ENCODE measurements at places on chromosomes 13 and 19.

- no peak for DNase-seq
These were observed 6.8 kb upstream of the KANK2 start for GRCh38 chr19:11204076-11204602.

DNA sequence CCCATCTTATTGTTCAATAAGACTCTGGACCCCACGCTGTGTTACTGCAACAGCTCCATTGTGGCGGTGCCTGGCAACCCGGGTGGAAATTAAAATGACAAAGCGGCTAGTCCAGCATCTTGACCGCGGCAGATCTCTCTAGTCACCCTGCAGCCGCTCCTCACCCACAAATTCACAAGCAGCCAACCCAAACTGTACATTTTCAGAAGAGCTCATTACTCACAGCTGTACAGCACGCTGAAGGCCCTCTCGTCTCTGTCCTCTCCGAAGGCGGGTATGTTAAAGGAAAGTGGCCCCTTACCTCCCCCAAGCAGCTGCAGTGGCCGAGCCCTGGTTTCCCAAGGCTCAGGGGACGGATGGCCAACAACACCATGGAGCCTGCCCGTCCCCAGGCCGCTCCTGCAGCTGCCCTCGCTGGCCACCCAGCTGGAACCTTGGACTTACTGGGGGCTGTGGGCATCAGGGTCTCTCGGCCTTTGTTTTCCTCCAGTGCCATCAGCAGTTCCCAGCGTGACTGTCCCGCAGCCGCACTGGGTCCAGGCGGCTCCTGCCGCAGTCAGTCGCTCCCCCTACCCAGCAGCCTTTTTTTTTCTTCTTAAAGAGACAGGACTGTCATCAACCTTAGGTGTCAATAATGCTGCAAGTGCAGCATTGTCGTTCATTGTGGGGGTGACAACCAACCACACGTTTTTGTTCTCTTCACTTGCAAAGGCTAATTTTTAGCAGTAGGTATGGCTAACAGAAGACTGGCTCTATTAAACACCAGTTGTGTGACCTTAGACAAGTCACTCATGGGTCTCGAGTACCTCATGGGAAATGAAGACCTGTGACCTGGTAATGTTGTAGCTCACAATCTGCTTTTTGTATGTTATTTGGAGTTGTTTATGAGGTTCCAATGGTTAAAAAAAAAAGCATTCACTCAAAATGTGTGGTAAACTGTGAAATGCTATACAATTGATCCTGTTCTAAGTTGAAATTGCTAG, at the start of gene SACS:
Gene SACS (minus strand): TSS at position 532 of the 983 bp plus-strand sequence. CDS start 22,463 bp downstream, outside the sequence.
- DNase-seq: no peak

DNA sequence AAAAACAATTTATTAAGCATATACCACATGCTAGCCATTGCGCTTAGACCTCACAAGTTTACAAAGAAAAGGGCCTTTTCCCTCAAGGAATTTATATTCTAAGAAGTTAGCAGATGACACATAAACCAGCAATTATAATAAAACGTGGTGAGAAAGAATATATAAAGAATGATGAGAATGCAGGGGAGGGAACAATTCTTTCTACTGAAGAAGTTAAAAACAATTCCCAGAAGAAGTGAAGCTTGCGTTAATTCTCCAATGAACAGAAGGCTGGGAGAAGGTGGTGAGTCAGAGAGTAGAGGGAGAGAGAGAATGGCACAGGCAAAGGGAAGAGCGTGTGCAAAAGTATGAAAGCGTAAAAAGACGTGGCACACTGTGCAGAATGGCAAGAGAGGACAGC, 69.5 kb upstream of the ZDHHC20 start:
- DNase-seq: no peak

GRCh38 chr19:11410682-11411081, 8.4 kb downstream of the RGL3 start:
- DNase-seq: no peak

- DNase-seq: no peak
These were observed 1357.8 kb upstream of the ATXN8OS start for GRCh38 chr13:68749796-68750195.

GRCh38 chr13:26693749-26694463, 66.7 kb downstream of the GPR12 start:
- no peak for DNase-seq

DNA sequence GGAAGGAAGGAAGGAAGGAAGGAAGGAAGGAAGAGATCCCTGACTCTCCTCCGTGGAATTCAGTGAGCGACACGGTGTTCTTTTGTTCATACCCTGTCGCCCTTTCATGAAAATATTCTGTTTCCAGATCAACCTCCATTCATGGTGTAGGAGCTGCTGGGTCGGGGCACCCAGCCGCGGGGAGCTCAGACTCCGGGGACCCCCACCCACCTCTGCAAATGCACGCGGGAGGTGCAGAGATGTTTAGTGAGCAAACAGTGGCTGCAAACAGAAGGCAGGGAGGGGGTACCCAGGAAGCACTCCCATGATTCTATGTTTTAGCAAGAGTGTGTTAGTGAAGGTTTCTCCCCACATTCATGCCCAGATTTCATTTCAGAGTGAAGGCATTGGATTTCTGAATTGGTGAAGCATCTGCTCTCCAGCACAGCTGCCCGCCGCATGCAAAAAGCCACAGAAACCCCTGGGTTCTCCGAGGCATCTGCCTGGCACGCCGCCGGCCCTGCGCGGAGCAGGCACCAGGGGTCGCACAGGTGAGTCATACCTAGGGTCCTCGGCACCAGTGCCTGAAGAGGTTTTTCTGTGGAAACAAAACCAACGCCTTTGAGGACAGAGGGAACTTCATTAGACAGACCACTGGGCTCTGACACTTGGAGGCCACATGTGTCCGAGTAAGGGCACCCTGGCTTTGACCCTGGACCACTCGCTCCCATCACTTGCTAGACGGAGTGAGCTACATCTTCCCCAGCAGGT, 80.6 kb downstream of the ZNF557 start:
- no peak for DNase-seq

GRCh38 chr19:33532859-33533460, 11.4 kb upstream of the PEPD start:
- no peak for DNase-seq

DNA sequence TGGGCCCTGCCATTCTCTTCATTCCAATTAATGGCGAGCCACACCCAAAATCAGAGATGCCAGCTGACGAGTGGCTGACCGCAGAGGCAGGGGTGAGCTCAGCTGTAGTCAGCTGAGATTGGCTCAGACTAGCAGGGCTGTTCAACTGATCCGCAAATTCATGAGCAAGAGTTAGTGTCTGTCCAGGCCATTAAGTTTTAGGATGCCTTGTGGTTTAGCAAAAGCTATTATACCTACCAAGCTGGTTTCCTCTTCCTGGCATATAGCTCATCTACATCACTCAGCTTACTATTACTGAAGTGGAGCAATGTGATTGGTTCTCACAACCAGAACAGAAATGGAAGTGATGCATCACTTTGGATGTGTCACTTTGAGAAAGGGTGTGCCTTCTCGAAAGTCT, 148.7 kb downstream of the NALCN start:
- DNase-seq: no peak

- DNase-seq: no peak
These were observed 2.6 kb downstream of the UNC13A start for GRCh38 chr19:17685451-17686022.

- DNase-seq: no peak
These were observed 1.2 kb upstream of the CXCL17 start for GRCh38 chr19:42443944-42444398.

DNA sequence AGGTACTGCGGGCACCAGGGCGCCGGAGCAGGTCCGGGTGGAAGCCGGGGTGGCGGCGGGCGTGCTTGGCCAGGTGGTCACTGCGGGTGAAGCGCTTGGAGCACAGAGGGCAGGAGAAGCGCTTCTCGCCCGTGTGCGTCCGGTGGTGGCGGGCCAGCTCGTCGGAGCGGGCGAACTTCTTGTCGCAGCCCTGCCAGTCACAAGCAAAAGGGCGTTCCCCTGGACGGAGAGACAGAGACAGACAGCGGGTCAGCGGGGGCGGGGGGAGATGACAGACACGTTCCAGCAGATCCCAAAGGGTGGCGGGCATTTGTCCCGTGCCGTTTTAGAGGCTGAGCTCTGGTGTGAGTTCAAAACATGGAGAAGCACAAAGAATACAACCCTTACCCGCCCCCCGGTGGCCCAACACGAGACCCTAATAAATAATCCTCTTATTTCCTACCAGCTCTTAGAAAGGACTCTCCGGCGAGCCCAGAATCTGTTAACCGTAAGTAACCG, 6.3 kb upstream of the REXO1 start:
- no peak for DNase-seq

DNA sequence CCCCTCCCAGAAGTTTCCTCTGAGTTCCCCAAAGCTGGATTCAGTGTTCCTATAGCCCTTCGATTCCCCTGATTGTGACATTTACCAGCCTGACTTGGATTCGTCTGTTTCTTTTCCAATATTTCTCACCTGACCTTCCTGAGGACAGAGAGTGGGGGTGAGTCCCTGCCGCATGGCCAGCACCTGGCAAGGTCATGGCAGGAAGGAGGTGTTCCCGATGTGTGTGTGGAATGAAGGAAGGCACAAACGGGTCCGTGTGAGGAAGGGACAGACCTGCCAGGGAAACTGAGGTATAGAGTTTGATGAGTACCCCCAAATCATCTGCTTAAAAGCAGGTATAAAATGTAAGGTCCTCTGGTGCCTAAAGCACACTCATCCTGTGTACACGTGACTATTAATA, 3.3 kb downstream of the COL4A1 start:
- DNase-seq: no peak

DNA sequence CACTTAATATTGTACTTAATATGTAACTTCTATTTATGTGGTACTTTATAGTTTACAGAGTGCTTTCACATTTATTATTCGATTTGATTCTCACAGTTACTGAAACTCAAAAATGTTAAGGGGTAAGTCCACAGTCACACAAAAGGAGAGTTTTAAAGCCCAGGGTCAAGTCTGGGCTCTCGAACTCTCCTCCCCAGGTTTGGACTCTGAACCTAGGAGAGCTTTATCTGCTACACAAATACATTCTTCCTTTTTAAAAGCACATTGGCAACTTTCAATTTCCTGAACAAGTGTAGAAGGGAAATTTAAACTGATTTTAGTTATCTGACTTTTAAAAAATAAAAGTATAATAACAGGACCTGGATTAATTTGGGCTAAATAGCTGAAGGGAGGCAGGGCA, 139.2 kb downstream of the ZAR1L start:
- no peak for DNase-seq

GRCh38 chr13:32047793-32048192, 16.2 kb downstream of the FRY start:
- DNase-seq: no peak

DNA sequence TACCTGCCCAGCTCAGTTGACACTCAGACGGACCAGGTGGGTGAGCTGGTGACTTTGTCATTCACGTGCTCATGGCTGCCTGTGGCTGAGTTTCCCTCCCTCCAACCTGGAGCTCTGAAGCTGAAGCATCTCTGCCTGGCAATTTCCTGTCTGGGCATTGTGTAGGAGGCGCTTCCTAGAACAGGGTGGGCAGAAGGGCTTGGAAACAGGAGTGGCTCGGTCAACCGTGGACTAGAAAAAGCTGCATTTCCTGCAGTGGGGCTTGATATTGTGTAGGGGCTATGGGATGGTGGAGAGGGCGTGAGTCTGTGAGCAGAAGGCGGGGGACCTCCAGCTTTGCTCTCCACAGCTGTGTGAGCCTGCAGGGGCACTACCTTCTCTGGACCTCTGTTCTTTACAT, 278.3 kb downstream of the TEX29 start:
- DNase-seq: no peak

GRCh38 chr13:44667943-44668342, 91.8 kb upstream of the TSC22D1 start:
- DNase-seq: no peak

- no peak for DNase-seq
These were observed 225.2 kb upstream of the TMTC4 start for GRCh38 chr13:100899720-100900316.

DNA sequence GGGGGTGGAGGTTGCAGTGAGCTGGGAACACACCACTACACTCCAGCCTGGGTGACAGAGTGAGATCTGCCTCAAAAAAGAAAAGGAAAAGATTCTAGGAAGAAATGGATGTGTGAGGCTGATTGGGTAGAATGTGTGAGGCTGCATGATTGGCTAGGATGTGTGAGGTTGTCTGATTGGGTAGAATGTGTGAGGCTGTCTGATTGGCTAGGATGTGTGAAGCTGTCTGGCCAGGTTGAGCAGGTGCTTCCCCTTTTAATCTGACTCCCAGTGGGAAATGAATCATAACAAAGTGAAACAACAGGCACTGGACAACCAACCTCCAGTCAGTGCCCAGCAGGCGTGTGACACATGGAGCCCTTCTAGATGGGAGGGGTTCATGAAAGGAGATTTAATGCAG, 14.7 kb downstream of the C13orf46 start:
- no peak for DNase-seq

DNA sequence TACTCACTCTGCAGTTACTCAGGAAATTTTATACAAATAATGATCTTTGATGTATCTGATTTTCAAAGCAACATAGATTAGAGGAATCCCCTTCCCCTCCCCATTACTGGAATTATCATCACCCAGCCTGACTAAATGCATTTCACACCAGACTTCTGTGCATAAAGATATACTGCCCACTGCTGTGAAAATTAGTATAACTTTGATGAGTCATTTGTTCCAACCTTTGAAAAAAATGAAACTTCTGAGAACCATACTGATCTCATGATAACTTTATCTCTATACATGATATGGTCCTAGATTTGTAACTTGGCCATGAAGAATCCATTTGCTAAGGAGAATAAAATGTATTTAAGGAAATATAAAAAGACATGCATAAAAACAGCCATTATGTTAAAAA, 63.9 kb downstream of the GPC6 start:
- no peak for DNase-seq

DNA sequence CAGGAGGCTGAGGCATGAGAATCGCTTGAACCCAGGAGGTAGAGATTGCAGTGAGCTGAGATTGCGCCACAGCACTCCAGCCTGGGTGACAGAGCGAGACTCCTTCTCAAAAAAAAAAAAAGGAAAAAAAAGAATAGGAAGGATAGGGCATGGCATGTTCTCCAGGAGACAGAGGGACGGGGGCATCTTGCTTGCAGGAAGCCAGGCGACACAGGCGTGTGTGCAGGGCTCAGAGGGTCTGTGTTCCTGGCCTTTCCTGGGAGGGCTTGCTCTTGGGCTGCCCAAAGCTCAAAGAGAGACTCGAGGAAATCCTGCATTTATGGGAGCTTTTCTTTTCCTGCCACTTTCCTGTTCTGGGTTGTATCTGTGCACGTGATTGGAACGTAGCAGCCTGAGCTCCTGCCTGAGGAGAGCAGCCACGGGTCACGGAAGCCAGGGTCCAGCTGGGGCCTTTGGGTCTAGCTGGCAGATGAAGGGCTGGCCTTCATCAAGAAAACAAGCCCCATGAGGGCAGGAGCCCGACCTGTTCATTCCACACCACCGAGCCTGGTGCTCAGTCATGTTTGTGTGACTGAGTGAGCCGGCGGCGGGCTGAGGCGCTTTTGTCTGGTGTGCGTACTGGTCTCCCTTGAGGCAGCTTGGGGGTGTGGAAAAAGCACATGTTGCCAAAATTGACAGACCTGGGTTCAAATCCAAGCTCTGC, 44.5 kb downstream of the CAPN12 start:
- no peak for DNase-seq

GRCh38 chr19:49939721-49940481, 10.6 kb upstream of the NUP62 start:
- DNase-seq: no peak

All from D721Med (cell line).